ENCODE measurements at places on chromosomes 11 and 22. TPM values are rescaled to one million over a fixed set of nuclear protein-coding genes. Genes with fewer than 3 reads are reported as not detected.

DNA sequence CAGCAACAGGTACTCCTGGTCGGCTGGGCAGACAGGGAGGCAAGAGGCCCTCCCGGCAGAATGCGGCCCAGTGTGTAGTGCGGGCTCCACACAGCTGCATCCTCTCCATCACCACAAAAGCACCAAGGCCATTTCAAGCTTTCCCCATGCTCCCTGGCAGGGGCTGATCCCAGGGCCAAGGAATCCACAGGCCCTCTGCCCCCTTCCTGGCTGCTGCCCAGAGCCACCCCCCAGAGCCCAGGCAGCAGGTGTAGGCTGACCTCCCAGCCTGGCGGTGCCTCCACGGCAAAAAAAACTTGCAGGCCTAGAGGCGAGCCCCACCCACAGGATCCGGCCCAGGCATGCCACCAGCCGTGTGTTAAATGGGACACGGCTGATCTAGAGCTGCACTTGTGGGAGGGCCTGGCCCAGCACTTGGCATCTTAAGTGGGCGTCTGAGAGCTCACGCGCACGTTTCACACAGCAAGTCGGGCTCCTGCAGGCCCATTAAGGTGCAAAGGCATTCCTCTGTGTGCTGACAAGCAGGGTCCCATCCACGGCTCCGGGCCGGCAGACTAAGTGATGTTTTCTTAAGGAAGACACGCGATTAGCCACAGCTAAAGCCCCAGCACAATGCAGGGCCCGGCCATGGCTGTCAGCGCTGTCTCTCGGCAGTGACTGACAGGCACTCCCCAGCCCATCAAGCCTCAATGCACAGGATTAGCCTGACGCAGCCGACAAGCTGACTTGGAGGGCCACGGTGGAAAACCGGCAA, 19.8 kb upstream of the GNB1L start:
- peak; percentile 45 for DNase-seq

- DNase-seq, result no peak
Measured at GRCh38 chr11:119340335-119341221, at the start of gene C1QTNF5. Gene C1QTNF5 (minus strand): TSS chr11:119340883. CDS start chr11:119340397, 486 bp downstream.

- DNase-seq, result peak; percentile 2
Measured at GRCh38 chr22:44256556-44257485, 55.9 kb downstream of the SHISAL1 start.

DNA sequence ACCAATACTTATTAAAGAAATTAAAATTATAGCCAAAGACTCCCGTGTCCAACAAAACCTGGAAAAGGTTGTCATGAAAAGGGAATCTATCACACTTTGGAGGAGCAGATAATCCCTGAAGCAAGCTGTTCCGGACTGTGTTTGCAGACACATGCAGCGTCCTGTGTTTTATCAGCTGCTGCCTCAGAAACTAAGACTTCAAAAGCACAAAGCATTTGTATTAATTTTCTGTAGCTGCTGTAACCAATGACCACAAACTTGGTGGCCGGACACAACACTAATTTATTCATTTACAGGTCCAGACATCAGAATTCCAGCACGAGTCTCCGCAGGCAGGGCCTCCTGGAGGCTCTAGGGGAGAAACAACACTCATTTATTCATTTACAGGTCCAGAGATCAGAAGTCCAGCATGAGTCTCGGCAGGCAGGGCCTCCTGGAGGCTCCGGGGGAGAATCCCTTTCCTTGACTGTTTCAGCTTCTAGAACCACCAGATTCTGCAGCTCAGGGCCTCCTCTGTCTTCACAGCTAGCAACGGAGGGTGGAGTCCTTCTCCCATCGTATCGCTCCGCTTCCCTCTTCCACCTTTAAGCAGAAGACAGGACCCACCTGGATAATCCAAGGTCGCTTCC, 465.3 kb downstream of the BRD1 start:
- no peak for DNase-seq

GRCh38 chr11:30314625-30315024, 8.3 kb upstream of the ARL14EP start:
- no peak for DNase-seq

- DNase-seq, result no peak
Measured at GRCh38 chr11:29842061-29842460, 174.8 kb downstream of the KCNA4 start.

DNA sequence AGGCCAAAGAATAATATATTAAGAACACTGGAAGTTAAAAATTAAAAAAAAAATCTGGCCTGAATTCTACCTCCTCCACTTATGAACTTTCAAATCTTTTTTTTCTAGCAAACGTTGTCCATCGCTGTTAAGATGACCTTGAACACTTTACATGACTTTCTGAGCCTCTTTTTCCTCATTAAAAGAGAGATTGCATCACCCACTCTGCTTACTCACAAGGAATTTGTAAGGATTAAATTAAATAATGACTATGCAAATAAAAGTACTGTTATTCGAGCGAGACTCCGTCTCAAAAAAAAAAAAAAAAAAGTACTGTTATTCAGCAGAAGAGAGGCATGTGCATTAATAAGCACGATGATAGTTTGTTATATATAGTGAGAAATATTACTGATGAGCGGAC, 285.1 kb upstream of the CCDC90B start:
- no peak for DNase-seq

- no peak for DNase-seq
Measured at GRCh38 chr22:19377565-19378343, 53.8 kb downstream of the HIRA start.

- DNase-seq, result no peak
Measured at GRCh38 chr22:39148727-39149535, 3.5 kb downstream of the CBX7 start.

DNA sequence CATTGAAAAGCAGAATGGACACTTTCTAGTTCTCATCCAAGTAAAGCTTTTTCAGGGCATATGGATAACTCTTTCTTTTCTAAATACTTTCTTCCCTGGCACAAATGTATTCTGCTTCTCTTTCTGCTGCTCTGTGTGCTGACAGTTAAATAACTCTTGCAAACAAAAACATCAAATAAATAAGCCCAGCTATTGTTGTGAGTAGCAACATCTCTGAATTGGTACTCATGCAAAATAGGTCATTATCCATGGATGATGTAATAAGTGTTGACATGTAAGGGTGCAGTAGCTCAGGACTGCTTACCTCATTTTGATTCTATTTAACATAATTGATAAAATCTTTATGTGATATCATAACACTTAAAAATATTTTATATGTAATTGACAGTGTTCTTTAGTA, 164.3 kb downstream of the MSANTD4 start:
- DNase-seq, result no peak

DNA sequence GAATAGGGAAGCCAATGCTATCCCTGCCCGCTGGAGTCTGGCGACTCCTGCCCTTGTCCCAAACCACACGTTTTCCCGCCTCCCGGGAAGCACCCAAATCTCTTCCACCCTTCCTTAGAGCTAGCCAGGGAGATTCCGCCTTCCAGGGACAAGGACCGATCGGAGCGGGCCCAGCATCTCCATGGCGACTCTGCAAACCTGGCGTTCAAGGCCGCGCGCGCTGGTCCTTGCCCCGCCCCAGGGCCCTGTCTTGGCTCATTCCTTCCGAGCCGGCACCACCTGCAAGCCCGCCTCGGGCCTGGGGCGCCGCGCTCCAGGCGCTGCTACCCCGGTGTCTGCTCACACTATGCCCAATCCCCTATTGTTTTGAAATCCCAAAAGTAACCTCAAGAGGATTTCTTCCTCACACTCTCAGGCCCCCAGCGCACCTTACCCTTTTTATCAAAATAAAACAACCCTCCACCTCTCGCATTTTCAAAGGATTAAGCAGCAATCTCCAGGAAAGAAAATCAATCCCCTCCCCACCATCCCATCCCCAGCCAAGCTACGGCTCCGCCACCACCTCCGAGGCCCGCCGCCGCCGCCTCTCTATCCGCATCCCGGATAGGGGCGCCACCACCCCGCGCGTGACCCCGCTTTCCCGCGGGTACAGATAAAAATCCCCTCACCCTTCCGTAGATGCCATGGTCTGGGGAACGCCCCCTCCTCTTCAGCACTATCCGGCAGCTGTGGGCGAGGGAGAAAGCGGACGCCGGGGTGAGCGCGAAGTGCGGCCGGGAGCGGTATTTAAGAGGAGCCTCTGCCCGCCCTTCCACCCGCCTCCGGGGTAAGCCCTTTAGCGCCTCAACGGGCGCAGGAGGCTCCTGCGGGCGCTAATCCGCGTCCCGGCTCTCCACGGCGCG, 825 bp downstream of the SLC1A2 start:
- DNase-seq, result peak; percentile 43

- DNase-seq, result no peak
Measured at GRCh38 chr11:122920579-122920978, 38.0 kb downstream of the JHY start.

DNA sequence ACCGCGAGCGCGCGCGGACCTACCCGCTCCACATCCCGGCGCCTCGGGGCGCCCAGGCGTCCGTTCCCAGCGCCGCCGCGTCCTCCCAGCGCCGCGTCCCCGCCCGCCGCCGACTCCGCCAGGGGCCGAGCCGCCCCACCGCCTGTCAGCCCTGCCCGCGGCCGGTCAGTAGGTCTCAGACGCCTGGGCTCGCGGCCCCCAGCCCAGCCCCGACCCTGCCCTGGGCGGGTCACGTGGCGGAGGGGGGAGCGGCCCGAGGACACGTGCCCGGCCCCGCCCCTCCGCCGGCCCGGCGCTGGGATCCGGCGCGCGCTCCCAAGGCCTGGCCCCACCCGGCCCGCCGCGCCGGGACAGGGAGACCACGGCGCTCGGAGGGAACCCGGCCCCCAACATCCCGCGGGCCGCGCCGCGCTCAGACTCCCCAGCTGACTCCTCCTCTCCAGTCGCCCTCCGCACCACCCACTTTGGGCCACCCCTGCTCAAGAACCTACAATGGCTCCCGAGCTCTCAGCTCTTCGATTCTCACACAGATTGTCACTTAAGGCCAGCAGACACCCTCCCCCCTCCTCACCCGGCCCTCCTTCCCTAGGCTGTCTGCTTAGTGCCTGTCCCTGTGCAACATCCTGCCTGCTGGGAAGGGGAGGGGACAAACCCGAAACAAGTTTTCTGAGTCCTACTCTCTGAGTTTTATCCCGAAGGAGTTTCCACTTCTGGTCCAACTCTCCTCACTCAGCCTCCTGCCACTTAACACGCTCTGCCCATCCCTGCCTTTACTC, at the start of gene RAB3IL1:
RAB3IL1 (minus strand) TSS at position 233 of the 776 bp plus-strand sequence; CDS start at position 34, 199 bp downstream.
- peak; percentile 44 for DNase-seq

SMARCB1 gene
- 81.2 TPM for total RNA-seq

MOV10L1 gene
- not detected for total RNA-seq

Data from activated naive CD8-positive, alpha-beta T cell treated with anti-CD3 and anti-CD28 coated beads, Interleukin-2, amount 10 ng/mL, durations not matched to agents 7 days and 5 days (primary cell).